HL-60 (cell line): ENCODE measurements at places on chromosomes 7 and 10.

- DNase-seq, result no peak
These were observed 87.9 kb downstream of the DPY19L1 start for GRCh38 chr7:34949361-34949760.

DNA sequence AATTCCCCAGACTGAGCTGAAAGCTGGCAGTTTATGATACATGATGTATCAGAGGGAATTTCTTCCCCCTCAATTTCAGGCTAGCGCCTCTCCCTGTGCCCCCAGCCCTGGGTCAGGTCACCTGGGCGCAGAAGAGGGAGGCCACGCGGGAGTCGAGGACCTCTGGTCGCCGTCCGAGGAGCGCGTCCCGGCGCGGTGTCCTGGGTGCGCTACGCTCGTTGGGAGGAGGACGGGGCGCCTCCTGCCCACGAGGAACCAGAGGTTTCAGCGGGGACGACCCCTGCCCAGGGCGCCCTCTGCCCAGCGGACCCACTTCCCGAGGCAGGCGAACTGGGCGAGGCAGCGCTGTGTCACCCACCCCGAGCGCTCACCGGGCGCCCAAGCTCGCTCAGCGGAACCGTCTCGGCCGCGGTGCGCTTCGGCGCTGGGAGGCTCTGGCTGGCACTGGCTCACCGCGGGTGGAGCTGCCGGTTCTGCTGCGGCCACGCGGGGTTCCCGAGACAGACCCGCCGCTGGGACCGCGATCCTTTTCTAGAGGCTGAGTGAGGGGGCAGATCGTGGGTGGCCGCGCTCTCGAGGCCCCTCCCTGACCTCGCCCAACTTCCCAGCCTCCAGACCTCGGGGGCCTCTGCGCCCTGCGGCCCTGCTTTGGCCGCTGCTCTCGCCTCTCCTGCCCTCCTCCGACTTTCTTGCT, at the start of gene FAM237B:
Gene FAM237B (minus strand): TSS at position 504 of the 694 bp plus-strand sequence. CDS start 1,556 bp downstream, outside the sequence.
- no peak for DNase-seq

GRCh38 chr10:178723-179122, 43.5 kb downstream of the ZMYND11 start:
- no peak for DNase-seq

- no peak for DNase-seq
These were observed 247.8 kb upstream of the PLPP4 start for GRCh38 chr10:120209124-120209762.

DNA sequence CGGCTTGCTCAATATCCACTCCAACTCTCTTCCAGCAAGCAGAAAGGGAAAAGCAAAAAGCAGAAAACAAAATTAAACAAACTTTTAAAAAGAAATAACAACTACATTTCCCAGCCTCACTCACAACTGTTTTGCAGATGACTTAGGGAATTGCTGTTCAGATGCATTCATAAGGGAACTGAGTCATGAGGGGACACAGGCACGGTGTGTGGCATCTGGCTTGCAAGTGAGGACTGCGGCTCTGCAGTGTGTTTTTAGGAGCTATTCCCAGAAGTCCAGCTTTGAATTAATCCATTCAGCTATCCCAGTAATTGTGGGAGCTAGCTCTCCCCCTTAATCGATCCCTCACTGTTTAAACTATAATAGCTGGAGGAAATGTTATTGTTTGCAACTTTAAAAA, 30.3 kb downstream of the PTN start:
- no peak for DNase-seq

- no peak for DNase-seq
These were observed 18.0 kb downstream of the SEMA3C start for GRCh38 chr7:80900583-80901576.

DNA sequence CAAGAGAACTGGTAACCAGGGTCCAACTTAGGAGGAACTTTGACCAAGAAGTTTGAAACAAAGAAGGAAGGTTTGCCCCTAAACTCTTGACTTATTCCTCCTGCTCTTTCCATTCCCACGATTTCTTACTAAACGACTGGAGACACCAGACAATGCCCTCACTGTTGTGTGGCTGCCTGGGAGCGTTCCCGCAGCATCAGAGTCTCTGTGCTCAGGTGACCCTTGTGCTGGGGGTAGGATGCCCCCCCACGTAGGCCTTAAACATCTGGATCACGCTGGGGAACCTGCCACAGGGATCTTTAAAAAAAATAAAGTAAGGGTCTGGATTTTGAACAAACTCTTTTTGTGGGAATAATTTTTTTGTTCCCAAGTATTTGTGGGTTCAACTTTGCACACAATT, 30.1 kb upstream of the CTBP2 start:
- DNase-seq, result no peak

DNA sequence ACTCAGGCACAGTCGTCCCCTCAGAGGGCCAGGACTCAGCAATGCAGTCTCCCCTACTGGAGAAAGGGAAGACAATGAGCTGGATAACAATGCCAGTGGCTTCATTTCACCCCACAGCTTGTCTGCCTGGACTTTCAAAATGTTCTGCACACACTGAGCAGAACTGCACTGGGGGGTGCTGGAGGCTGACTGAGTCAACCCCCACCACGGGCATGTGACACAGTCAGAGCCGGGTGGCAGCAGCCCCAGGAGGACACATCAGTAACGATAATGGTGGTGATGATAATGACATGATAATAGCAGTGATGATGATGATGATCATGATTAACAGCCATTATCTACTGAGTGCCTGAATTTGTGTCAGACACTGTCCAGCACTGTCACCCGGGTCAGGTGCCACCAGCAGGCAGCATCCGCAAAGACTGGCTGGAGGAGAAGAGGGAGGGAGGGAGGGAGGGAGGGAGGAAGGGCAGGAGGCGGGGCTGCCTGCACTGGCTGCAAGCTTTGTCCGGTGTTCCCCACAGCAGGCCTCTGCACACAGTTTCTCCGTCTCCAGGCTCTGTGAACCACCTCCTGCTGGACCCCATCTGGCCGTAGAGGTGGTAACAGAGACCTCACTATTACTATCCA, 67.4 kb downstream of the PLXNA4 start:
- DNase-seq, result no peak

DNA sequence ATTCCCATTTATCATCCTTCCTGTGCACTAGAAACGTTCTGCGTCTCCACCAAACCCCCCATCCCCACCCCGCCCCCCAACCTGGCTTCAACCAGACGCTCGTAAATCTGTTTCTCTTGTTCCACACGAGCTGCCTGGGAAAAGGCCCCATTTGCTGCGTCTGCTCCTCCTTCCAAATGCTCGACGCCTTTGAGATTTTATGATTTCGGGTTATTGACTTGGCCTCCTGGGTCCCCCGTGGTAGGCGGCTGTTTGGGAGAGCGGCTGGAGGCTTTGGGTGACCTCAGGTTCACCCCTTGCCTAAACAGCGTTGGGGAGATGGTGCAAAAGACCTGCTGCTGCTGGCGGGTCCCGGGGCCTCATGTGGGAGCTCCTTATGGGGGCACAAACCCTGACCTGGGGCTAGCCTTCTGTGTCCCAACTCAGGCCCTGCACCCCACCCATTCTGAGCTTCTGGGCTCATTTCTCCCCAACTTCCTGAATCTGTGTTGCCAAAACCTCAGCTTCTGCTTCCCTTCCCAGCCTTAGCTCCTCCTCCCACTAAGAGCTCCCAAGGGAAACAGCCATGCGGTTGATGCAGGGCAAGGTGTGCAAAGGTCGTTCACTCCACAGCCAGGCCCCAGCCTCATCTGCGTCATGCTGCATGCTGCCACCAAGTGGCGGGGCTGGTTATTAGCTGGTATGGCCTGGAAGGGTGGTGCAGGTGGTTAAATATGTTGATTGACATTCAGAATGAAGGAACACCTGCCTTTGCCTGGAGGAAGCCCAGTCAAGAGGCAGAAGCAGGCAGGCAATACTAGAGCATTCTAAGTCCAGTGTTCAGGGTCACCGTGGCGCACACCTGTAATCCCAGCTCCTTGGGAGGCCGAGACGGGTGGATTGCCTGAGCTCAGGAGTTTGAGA, 49.1 kb upstream of the ELN start:
- peak; percentile 78 for DNase-seq

GRCh38 chr10:114801411-114801813, 20.2 kb upstream of the FHIP2A start:
- DNase-seq, result no peak

DNA sequence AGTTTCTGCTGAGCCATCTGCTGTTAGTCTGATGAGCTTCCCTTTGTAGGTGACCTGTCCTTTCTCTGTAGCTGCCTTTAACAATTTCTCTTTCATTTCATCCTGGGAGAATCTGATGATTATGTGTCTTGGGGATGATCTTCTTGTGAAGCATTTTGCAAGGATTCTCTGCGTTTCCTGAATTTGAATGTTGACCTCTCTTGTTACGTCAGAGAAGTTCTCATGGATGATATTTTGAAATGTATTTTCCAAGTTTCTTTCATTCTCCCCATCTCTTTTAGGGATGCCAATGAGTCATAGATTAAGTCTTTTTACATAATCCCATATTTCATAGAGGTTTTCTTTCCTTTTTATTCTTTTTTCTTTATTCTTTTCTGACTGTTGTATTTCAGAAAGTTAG, 184.2 kb upstream of the BET1 start:
- DNase-seq, result no peak

DNA sequence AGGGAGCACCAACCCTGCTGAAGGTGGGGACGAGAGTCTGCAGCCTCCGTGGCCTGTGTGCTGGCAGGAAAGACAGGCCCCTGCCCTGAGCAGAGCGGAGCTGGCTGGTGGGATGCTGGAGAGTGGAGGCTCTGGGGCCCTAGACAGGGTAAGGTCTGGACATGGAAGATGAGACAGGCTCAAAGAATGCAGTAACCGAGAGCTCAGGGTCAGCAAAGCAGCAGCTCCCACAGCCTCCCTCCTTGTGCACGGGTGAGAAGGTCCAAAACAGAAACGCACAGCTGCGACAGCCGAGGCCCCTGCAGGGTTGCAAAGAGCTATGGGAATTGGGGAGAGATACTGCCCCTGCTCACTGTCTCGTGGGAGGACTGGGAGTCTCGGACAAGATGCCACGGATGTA, 80.5 kb downstream of the TNS3 start:
- no peak for DNase-seq

- DNase-seq, result no peak
These were observed 46.3 kb downstream of the STARD3NL start for GRCh38 chr7:38224392-38224791.

DNA sequence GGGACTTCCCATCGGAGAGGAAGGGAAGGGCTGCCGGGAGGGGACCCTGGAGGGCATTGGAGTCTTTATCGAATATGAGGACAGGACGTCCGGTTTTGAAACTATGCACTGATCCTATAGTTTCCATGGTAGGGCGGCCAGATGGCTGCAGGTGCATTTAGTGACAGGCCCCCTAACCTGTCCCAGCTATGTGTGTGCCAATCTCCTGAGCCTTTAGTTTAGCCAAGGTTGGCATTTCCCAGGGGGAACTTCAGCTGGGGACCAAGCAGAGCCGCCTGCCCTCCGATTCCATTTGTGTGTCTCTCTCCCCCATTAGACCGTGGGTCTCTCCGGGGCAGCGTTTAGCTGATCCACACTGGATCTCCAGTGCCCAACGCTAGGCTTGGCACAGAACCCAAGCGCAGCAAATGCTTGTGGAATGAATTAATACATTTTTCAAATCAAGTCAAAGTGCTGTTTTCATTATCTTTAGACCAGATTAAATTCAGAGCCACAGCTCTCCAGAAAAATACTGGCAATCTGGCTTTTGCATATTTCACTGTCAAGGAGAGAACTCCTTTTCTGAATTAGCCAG, 19.9 kb downstream of the TMEM270 start:
- DNase-seq, result no peak

DNA sequence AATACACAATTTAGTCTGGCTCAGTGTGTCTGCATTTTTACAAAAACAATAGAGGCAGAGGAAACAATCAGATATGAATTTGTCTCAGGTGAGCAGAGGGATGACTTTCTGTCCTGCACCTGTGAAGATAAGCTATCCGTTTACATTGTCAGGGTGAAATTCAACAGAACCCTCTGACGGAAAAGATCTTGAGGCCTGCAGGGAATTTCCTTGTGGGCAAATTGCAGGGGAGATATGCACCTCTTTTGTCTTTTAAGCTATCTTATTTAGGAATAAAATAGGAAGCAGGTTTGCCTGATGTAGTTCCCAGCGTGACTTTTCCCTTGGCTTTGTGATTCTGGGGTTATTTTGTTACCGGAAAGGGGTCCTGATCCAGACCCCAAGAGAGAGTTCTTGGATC, 325.1 kb downstream of the GALNT17 start:
- DNase-seq, result no peak

DNA sequence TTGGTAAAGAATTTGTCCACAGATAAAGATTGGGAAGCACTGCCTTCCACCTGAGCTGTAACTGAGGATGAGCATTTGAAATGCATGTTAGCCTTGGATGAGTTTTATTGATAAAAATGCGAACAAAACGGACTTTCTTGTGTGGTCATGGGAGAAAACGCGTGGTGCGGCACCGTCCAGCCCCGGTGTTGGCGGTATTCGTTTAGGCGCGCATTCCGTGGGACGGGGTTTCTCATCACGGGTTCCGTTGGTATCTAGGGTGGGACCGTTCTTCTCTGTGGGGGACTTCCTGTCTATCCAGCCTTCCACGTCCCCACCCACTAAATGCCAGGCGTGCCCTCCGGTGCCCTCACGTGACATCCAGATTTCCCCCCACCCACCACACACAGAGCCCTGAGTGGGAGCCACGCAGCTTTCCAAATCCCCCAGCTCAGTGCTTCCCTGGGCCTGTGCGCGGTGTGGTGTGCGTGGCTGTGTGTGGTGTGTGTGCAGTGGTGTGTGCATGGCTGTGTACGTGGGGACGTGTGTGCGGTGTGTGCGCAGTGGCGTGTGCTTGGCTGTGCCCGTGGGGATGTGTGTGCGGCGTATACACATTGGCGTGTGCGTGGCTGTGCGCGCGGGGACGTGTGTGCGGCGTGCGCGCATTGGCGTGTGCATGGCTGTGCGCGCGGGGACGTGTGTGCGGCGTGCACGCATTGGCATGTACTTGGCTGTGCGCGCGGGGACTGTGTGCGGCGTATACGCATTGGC, 18.1 kb downstream of the IQCE start:
- DNase-seq, result no peak

- peak; percentile 19 for DNase-seq
These were observed 457 bp downstream of the ACADSB start for GRCh38 chr10:123009105-123009820.

GRCh38 chr7:154973381-154973780, 29.5 kb downstream of the PAXIP1 start:
- DNase-seq, result no peak

GRCh38 chr7:155862123-155862892, 50.0 kb upstream of the SHH start:
- no peak for DNase-seq

- DNase-seq, result no peak
These were observed 4.7 kb upstream of the ITPRIP start for GRCh38 chr10:104342941-104343411.

DNA sequence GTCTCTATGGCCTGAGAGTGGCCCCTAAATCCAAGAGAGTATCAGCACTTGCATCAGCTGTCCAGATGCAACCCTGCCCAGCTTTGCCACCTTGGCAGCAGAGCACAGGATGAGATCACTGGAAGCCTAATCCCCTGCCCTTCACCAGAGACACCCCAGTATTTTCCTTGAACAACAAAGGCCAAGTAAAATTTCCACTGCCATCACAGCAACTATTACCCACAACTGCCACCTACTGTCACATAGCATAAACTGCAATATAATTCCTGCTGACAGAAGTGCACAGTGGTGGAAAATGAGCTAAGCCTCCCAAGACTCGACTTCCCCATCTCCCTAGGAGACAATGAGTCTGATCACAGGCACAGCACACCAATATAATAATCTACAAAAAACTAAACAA, 462.8 kb upstream of the ZWINT start:
- DNase-seq, result peak; percentile 3
